Smooth muscle cell of the brain vasculature (primary cell): ENCODE measurements at places on chromosomes 1 and 21.

DNA sequence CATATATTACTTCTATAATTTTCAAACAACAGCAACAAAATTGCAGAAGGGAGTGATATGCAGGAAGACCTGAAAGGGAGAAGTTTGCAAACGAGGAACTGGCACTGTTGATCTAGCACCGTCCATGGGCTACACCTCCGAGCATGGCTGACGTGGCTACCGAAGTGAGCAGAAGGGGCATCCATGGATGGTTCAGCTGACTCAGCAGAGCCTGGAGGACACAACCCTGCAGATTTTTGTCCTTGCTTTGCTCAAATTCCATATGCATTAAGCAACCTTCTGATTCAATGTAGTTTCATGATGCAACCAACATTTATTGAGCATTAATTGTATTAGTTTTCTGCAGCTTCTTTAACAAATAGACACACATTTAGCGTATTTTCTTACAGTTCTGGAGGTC is 191.2 kb downstream of the C1orf94 start:
- no peak for DNase-seq

GRCh38 chr1:90452491-90452890 is 264.6 kb downstream of the BARHL2 start:
- no peak for DNase-seq

GRCh38 chr1:245091818-245092637 is 62.8 kb upstream of the KIF26B start:
- peak; percentile 92 for DNase-seq

GRCh38 chr1:215084621-215085020 is 2.1 kb downstream of the KCNK2 start:
- DNase-seq = no peak

- DNase-seq = no peak
These were observed 9.6 kb upstream of the SPEN start for GRCh38 chr1:15837931-15838330.
